ENCODE measurements at places on chromosomes 7 and 10. TPM values are rescaled to one million over a fixed set of nuclear protein-coding genes. Genes with fewer than 3 reads are reported as not detected.

DNA sequence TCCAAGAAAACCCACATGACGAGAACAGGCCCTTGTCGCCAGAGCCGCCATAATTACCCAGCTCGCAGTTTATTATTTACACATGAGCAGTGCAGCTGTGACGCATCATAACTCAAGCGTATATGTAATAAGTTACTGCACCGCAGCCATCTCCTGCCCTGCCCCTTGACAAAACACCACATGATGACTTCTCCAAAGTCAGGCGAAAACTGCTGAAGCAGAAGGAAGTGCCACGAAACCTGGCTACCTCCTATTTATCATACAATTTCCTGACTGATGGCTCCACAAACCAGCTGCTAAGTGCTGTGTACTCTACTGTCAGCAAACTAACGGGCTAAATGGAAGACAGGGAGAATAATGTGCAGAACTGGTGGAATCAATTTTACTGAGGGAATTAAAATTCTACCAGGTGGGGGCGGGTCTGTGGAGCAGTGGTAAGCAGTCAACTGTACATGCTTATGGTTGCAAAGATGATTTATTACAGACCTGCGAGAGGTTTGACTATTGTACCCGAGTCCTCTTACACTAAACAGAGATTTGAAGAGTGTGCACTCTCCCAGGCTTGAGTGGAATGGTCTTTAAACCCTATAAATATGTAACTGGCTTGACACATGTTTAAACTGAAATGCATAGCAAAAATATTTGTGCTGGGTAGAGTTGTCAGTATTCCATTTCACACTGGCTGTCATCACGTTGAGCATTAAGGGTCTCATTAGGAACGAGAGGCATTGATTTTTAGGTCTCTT is 156.0 kb downstream of the GLI3 start:
- DNase-seq, result no peak

DNA sequence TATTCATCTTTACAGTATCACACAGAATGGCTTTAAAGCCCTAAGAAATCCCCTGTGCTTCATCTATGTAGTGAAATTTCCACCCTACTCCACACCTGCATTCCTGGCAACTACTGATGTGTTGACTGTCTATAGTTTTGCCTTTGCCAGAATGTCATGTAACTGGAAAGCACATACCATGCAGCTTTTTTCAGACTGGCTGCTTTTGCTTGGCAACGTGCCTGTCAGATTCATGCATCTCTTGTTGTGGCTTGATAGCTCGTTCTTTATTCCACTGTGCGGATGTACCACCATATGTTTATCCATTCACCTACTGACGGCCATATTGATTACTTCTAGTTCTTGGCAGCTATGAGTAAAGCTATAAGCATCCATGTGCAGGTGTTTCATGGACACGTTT is 30.6 kb downstream of the RBM17 start:
- no peak for DNase-seq

- no peak for DNase-seq
These were observed 21.6 kb downstream of the RBM28 start for GRCh38 chr7:128322040-128322643.

GRCh38 chr7:29993140-29993539 is 3.5 kb upstream of the SCRN1 start:
- no peak for DNase-seq

Gene HOXA7
- total RNA-seq, result not detected

DNA sequence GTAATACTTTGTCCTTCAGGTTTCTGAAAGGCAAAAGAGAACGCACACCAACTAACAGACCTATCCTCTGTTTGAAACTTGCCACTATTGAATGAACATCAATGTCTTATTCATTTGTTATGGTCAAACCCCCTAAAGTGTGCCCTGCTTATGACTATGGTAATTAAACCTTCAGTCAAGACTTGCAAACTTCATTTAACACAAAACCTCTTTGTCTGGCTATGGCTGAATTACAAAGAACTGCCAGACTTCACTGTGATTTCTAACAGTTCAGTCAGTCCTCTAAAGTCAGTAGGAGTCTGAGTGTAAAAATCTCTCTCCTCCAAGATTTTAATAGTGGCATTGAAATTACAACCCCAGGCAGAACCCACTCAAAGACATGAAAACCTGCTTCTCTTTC is 702.5 kb upstream of the LRRN3 start:
- DNase-seq, result no peak

Gene SMNDC1
- 53.5 TPM for total RNA-seq

Gene FZD8
- total RNA-seq, result 8.6 TPM

- DNase-seq, result no peak
These were observed 43.4 kb downstream of the SH3PXD2A start for GRCh38 chr10:103812004-103812403.

GRCh38 chr7:42934291-42934690 is 2.1 kb downstream of the MRPL32 start:
- no peak for DNase-seq

Gene SUN3
- total RNA-seq, result not detected

GRCh38 chr10:77974396-77975074 is 48.0 kb upstream of the DLG5 start:
- DNase-seq, result peak; percentile 41

- DNase-seq, result no peak
These were observed 342.7 kb downstream of the GRID1 start for GRCh38 chr10:86023931-86024280.

- DNase-seq, result no peak
These were observed 107.7 kb downstream of the ICA1 start for GRCh38 chr7:8154272-8154671.

DNA sequence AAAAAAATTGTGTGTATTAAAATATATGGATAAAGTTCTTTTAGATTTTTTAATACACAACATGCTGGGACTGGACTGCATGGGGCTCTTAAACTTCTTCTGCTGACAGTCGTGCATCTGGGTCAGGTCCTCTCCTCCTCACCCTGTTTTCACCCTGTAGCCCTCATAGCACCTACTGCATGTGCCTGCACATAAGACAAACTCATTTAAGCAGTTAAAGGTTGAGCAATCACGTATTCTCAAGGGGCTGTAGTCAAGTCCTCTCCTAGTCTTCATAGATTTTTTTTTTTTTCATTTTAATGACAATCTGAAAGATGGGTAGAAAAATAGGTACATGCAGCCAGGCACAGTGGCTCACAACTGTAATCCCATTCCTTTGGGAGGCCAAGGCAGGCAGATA is 23.6 kb upstream of the PDCD4 start:
- DNase-seq, result no peak

- DNase-seq, result no peak
These were observed 980.1 kb downstream of the KCNMA1 start for GRCh38 chr10:76657337-76658012.

Gene HMX3
- 0.27 TPM for total RNA-seq

DNA sequence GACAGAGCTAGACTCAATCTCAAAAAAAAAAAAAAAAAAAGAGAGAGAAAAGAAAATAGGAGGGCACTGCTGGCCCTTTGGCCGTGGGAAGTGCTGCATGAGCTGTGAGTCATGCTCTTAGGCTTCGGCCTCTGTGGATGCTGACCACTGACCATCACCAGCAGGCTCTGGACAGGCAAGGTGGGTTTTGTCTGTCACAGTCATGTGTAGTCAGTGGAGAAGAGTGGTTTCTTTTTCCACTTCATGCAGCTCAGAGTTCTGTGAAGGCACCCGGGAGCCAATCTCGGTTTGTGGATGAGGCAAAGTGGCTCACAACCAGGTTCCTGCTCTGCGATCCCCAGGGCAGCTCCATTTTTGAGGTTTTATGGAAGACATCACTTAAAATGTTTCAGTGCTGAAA is 58.1 kb downstream of the PRTFDC1 start:
- no peak for DNase-seq

DNA sequence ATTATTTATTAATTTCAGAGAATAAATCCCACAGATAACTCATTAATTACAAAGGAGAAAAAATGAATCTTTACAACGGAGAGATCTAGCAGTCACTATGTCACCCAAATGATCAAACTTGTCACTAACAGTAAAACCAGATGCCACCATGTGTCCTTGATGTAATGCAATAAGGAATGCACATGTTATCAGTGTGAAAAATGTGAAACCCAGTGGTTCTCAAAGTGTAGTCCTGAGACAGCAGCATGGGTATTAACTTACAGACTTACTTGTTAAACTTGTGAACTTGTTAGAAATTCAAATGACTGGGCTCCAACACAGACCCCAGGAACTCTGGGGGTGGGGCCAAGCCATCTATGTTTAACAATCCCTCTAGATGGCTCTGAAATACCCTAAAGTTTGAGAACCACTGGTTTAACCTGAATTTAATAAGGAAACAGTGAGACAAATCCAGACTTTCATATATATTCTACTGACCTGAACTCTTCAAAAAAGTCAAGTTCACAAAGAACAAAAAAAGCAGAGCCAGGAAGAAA is 77.4 kb downstream of the RNLS start:
- no peak for DNase-seq

Gene PLEKHS1
- not detected for total RNA-seq
